NCI-H1417 (cell line): ENCODE measurements at places on chromosomes 1 and 21.

DNA sequence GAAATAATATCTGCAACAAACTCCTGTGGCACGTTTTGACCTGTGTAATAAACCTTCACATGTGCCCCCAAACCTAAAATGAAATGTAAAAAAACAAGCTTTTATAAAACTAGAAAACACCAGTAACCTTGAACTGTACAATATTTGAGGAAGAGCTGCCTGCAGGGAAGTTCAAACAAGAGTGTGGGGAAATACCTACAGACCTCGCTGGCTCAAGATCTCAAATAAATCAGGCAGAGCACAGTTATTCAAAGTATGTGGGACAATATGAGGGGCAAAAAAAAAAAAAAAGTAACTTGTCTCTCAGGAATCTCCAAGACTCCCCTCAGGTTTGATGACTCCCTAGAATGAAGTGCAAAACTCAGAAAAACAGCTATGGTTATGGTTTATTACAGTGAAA is 37.9 kb upstream of the PPIH start:
- no peak for DNase-seq

GRCh38 chr1:150696590-150696989 is 364 bp downstream of the GOLPH3L start:
- DNase-seq = no peak

- DNase-seq = no peak
Observed at GRCh38 chr1:243727503-243728203, 122.4 kb downstream of the AKT3 start.

- peak; percentile 50 for DNase-seq
Observed at GRCh38 chr1:215376544-215377264, 190.4 kb upstream of the KCTD3 start.

- DNase-seq = peak; percentile 51
Observed at GRCh38 chr1:29876902-29877301, 640.6 kb downstream of the PTPRU start.

DNA sequence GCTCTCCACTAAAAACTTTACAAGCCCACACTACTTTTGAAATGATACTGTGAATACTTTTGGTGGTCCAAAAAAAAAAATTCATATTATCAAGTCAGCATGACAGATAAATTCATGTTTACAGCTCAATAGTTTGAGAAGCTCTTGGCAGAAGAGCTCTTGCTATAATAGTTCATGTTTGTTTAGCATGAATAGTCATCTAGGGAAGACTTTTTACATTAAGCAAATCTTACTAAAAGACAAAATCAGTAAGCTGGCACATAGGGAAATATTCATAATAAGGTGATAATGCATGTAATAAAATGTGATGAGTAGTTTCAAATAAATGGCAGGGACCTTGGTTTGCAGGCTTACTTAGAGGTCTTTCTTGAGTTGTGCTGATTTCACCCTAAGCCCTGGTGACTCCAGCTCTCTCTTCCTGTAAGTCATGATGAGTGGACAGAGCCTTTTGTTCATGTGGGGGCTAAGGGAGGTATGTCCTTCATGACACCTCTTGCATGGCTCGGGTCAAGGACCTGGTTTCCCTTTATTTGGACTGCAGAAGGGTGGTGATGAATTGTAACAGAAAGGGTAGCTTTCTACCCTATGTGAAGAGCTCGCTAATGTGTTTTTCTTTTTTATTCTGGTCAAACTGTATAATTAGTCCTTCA is 166.7 kb downstream of the GABPA start:
- DNase-seq = no peak

DNA sequence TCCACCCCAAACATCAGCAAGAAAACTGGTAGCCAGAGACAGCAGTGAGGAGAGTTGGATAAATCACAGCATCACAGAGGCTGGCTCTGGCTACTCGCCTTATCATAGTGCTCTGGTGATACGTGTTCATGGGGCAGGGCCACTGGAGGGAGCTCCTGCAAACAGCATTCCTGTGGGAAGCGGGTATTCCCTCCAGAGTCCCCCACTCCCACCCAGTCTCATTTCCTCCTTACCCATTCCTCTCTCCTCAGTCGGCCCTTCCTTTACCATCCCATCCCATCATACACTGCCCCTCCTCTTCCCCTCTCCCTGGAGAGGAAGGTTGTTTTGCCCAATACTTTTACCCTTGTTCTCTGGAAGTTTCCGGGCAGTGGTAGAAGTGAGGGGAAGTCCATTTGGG is 7.1 kb downstream of the NHLH2 start:
- peak; percentile 4 for DNase-seq

- DNase-seq = no peak
Observed at GRCh38 chr21:15449556-15449955, 280.2 kb upstream of the USP25 start.

GRCh38 chr1:155062151-155062686 is 1.3 kb upstream of the EFNA4 start:
- DNase-seq = no peak

GRCh38 chr1:113388621-113389358 is 1.5 kb upstream of the MAGI3 start:
- peak; percentile 32 for DNase-seq

- no peak for DNase-seq
Observed at GRCh38 chr1:22804406-22804805, 93.8 kb downstream of the EPHB2 start.

DNA sequence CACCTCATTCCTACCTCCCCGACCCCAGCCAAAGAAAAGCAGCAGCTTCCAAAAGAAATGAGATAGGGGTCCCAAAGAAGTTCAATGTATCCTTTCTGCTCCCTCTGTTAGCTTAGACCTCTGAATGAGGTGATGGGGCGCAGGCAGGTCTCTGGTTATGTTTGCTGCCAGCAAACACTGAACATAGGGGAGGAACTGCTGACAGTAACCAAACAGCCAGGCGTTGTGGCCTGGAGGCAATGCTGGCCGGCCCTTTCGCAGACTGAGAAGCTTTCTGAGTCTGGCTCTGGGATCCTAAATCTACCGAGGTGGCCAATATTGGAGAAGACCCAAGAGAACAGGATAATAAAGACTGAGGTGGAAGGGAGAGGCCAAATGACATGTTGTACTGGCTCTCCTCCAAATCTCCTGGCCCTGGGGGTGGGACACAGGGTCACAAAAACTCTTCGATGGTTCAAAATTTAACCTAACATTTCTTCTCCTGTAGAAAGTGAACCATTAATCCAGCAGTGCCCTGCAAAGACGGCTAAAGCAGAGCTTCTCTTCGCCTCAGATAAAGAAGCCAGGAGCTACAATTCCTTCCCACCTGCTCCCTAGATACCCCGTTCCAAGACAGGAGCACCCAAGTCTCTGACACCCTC is 19.6 kb downstream of the SSR2 start:
- no peak for DNase-seq

DNA sequence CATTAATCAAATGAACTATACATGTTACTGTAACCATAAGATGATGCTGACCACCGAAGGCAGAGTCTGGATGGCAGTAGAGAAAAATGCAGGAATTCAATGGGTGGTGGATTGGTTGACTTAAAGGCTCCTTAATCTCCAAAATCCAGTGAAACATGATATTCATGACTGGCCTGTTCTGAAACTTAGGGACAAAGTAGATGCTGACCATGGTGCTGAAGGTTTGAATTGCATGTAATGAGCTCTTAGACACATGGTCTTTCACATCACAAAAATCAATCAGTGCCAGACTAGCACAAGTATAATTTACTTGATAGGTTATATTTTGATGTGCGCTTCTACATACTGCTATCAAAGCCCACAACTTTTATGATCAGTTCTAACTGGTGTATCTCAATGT is 30.9 kb upstream of the NTMT2 start:
- no peak for DNase-seq

DNA sequence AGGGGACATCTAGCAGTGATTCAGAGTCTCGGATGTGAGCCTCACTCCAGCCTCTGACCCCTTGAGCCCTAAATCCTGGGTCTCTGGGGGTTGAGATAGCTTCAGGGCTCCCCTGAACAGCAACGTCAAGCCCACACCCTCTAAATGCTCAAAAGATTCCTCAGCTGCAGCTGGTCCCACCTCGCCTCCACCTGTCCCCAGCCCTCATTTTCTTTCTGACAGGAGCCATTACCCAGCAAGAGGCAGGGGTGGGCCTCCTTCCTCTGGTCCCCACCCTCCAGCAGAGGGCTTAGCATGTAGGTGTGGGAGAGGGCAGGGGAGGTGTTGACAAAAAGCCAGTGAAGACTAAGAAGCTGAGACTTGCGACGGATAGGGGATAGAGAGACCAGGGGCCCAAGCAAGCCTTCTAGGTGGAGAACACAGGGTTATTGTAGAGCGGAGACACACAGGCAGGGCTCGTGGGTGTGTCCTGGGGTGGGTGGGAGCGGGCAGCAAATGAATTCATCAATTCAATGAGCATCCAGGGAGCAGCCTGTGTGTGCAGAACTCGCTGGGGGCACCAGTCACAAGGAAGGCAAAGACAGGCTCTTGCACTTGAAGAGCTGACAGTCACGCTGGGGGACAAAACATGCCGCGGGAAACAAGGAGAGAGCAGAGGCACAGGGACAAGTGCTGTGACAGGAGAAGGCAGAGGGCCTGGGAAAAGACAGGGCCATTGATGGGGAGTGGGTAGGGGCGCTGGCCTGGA is 48.9 kb upstream of the GOLT1A start:
- DNase-seq = no peak

DNA sequence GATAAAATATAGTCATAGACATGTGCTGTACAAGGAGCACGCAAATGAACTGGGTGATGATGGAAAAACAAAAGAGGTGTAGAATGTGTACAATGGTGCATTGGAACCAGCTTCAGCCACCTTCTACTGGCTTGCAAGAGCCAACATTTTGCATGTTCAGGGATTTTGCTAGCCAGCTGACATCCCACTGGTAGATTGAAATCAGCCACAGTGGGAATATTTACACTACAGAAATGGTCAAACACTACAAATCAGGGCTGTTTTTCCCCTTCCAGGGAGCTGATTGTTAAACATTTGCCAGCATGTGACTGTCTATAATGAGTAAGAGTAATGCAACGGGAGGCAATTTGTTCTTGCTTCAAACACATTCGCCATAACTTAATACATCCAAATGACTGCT is 23.2 kb downstream of the PMVK start:
- no peak for DNase-seq

- DNase-seq = no peak
Observed at GRCh38 chr1:85553416-85554335, 26.9 kb upstream of the CCN1 start.

GRCh38 chr1:241590719-241591118 is 49.5 kb downstream of the CHML start:
- no peak for DNase-seq

- DNase-seq = no peak
Observed at GRCh38 chr1:226233293-226233692, 9.8 kb downstream of the MIXL1 start.

DNA sequence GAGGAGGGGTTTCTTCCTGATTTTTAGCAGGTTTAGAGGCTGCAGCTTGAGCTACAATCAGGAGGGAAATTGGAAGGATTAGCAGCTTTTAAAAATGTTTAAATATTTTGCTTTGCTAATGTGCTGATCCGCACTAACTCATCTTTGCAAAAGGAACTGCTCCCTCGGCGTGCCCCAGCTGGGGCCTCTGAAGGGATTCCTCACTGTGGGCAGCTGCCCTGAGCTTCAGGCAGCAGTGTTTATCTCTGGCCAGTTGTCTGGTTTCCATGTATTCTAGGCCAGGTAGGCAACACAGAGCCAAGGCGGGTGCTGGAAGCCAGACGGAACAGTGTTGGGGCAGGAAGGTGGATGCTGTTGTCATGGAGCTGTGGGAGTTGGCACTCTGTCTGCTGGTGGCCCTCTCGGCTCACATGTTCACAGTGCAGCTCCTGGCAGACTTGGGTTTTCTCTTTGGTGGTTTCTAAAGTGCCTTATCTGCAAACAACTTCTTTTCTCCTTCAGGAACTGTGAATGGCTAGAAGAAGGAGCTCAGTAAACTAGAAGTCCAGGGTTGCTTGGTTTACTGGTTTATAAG is 18.9 kb downstream of the NECAP2 start:
- DNase-seq = no peak

DNA sequence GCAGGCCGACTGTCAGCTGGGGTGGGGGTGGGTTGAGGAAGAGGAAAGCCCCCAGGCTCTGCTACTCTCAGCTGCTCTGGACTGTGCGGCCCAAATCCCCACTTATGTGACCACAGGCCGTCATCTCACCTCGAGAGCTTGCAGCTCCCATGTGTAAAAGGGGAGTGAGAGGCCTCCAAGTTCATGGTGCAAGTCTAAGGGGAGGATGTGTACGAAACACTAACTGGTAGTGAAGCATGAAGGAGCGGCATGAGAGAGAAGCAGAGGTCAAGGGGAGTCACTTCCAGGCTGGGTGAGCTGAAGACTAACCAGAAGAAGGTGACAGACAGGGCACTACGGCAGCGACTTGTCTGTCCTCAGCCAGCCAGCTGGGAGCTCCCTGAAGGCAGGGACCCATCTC is 43.8 kb downstream of the GLIS1 start:
- DNase-seq = no peak

GRCh38 chr1:230857822-230858221 is 10.5 kb downstream of the C1orf198 start:
- no peak for DNase-seq

DNA sequence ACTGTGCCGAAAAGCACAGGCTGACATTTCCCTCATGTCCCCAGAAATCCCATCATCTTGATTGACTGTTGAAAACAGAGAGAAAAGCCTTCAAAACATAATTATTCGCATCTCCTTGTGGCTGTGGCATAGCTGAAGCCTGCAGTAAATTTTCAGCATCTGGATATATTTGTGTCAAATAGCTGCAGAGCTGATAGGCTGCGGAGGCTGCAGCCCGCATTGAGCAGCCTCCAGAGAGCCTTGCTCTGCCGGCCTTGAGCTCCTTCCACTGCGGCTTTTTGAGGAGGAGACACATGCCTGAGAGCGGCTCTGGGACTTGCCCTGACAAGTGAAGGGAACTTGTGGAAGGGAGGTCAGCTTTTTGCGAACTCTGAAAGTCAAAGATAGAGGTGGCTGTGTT is 144.7 kb downstream of the RYR2 start:
- DNase-seq = no peak

GRCh38 chr1:65063025-65063424 is 85.0 kb upstream of the AK4 start:
- DNase-seq = no peak

DNA sequence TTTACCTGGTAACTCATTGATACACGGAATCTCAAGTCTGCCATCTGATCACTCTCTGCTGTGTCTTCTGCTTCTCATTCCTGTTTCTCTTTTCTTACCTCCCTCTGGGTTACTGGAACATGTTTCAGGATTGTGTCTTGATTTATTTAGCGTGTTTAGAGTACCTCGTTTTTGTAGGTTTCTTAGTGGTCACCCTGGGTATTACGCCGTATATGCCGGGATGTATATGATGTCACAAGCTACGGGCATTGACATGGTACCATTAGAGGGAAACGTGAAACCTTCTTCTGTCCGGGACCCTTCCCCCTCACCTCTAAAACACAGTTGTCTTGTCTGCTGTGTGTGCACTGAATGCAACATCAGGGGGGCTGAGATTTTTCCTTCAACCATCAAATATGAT is 2.8 kb downstream of the ACTRT2 start:
- no peak for DNase-seq

DNA sequence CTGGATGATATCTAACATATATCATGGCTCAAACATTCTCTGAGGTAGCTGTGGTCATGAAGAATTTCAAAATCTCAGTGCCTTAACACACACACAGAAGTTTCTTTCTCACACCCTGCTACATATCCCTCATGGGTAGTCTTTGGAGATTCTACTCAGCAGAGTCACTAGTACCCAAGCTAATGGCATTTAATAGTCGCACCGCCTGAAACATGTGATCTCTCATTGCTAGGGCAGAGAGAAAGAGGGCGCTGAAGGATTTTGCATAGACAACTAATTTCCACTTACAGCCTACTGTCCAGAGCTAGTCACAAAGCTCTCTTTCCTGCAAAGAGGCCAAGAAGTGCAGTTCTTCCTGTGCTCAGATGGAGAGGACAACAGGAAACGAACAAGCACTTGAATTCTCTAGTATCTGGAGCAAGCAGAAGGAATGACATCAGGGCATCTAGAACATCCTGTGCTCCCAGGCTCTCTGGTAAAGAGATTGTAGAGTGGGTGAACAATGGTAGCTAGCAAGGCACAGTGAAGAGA is 183.4 kb upstream of the PTBP2 start:
- DNase-seq = peak; percentile 19
